ENCODE measurements at places on chromosomes 16 and 17.

GRCh38 chr17:67700037-67700724 lies 17.6 kb upstream of the NOL11 start:
- no peak for DNase-seq

DNA sequence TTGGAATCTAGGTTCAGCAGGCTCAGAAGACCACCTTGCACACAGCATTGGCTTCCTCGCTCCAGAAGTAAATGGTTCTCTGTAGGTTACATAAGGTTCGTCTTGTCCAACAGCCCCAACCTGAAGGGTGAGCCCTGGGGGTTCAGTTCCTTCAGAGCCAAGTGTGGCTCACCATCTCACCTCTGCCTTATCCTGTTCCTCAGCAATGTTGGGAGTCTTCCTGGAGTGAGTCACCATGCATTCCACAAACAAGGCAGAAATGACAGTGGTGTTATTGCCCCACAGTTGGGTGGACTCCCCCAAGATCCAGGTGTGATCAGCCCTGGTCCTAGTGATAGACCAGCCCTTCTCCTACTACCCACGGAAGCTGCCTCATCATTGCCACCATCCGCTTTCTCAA lies 26.8 kb upstream of the SMPD3 start:
- DNase-seq: no peak

DNA sequence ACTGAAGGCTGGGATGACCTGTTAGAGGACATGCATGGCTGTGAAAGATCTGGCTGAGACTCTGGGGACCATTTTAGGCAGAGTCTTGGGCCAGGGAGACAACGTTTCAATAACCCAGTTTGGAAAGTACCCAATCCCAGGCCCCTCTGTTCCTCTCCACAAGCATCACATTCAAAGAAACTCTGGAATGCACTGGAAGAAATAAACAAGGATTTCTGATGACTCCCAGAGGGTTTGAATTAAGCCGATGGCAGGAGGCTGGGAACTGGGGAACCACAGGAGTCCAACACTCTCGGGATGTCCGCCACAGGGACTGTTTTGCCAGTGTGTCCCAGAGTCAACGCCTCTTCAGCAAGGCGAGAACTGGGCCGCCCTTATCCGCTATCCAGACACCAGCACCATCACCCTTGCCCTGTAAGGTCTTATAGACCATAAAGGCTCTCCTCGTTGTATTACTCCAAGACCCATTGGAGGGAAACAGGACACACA lies 3.3 kb downstream of the PMP22 start:
- DNase-seq: no peak

DNA sequence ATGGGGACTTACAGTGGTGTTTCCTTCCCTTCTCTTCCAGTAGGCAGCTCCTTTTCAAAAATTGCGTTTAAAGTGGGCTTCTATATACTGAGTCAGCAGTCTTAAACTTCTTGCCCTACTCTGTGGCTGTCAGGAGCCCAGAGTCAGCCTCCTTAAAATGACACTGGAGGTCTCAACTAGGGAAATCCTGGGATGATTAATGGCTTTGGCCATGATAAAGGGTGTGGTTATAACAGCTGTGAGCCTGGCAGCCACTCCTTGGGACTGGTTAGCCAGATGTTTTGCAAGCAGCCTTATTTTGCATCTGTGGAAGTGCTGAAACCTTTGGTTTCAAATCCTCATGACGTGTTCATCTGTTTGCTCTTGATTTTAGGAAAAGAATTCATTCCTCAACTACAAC lies 25.0 kb downstream of the TAC4 start:
- no peak for DNase-seq
